Breast epithelium (tissue), 4 donors: ENCODE measurements at places on chromosomes 3 and 15. TPM values are rescaled to one million over a fixed set of nuclear protein-coding genes. Genes with fewer than 3 reads are reported as not detected.

DNA sequence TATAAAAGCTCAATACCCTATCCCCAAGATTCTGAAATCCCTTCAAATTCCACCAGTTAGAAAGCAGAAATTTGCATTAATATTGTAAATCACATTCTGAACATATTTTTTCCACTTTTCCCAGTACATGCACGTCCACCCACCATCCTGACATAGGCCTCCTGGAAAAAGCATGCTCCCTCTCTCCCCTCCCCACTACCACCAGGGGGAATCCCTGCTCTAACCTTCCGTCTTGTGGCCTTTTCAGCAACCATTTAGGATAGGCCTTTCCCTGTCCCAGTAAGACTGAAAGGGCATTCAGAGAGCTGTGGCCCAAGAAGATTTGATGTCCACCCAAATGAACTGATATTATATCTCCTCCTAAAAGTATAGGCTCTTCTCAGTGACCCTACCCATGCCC, 182.1 kb downstream of the ARRDC4 start:
- H3K4me3 ChIP-seq, result no peak overlapping the region
- DNase-seq, result no peak
- H3K36me3 ChIP-seq, result no peaks in the 10 kb centered on the region
- H3K27me3 ChIP-seq, result no peaks in the 10 kb centered on the region
- H3K4me1 ChIP-seq, result no peaks in the 10 kb centered on the region
- H3K27ac ChIP-seq, result no peak overlapping the region

Gene IL16
- total RNA-seq, result 11.1 TPM

GRCh38 chr3:145696011-145696410, 465.0 kb downstream of the PLOD2 start:
- no peaks in the 10 kb centered on the region for H3K4me1 ChIP-seq
- no peak overlapping the region for H3K27ac ChIP-seq
- no peaks in the 10 kb centered on the region for H3K27me3 ChIP-seq
- H3K36me3 ChIP-seq, result no peaks in the 10 kb centered on the region
- DNase-seq, result no peak

- H3K4me1 ChIP-seq, result no peaks in the 10 kb centered on the region
- peak overlapping the region; percentile 59 for H3K27ac ChIP-seq
- H3K36me3 ChIP-seq, result no peaks in the 10 kb centered on the region
- H3K4me3 ChIP-seq, result no peak overlapping the region
- no peaks in the 10 kb centered on the region for H3K27me3 ChIP-seq
- DNase-seq, result no peak
These were observed 455.3 kb upstream of the NR2F2 start for GRCh38 chr15:95875121-95875643.

GRCh38 chr3:130426206-130426605, 80.7 kb downstream of the COL6A5 start:
- no peaks in the 10 kb centered on the region for H3K27me3 ChIP-seq
- no peak overlapping the region for H3K27ac ChIP-seq
- no peak for DNase-seq
- H3K36me3 ChIP-seq, result no peaks in the 10 kb centered on the region

Gene CPNE9
- total RNA-seq, result not detected

- no peaks in the 10 kb centered on the region for H3K4me1 ChIP-seq
- H3K4me3 ChIP-seq, result no peak overlapping the region
- H3K27me3 ChIP-seq, result no peaks in the 10 kb centered on the region
- H3K27ac ChIP-seq, result no peak overlapping the region
- DNase-seq, result no peak
These were observed 179.8 kb upstream of the SLC2A2 start for GRCh38 chr3:171206283-171206682.

DNA sequence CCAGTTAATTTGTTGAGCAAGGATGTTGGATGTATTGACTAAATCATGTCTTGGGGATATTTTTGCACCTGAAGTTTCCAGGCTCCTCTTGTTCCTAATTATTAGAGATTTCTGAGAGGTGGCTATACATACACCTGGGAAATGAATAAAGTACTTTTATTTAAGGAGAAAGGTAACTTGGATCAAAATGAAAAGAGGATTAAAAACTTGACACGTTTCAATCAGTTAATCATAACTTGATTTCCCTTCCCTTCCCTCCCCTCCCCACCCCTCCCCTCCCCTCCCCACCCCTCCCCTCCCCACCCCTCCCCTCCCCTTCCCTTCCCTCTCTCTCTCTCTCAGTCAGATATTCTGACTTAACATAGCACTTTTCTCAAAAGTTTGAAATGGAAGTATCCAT, 126.3 kb downstream of the KCNH8 start:
- H3K27me3 ChIP-seq, result no peaks in the 10 kb centered on the region
- no peak overlapping the region for H3K27ac ChIP-seq
- H3K4me1 ChIP-seq, result no peaks in the 10 kb centered on the region

DNA sequence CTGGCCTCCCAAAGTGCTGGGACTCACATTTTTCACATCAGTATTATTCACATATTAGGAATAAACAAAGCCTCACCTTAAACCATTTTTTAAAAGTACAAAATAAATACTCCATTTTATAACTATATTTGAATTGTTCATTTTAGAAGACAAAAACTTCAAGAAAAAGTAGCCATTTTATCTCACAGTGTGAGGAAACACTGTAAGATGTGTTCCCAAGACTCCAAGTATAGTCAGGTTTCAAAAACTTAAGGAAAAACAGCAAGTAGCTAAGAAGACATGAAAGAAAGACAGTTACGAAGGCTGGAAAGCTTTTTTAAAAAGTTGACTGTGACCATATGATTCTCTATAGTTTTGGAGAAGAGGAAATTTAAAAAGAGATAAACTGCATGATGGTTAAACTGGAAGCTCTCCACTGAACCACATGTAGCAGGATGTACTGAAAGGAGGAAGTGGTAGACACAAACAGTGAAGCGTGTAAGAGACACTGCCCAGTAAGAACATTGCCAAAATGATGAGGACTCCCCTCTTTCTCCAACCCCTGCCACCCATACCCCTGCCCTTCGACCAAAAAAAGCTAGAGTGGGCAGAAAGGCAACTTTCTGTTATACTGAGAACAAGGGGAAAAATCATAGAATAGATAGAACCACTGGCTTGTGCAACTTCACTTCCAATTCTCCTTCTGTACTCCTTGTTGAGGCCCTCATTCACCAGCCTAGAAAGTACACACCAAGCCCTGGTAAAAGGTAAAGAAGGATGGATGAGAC, 6.2 kb upstream of the TMF1 start:
- H3K27me3 ChIP-seq, result no peaks in the 10 kb centered on the region
- H3K36me3 ChIP-seq, result peaks cover 5% of the 10 kb centered on the region
- no peak overlapping the region for H3K4me3 ChIP-seq
- no peaks in the 10 kb centered on the region for H3K4me1 ChIP-seq

- no peaks in the 10 kb centered on the region for H3K27me3 ChIP-seq
- no peak for DNase-seq
- H3K4me3 ChIP-seq, result no peak overlapping the region
- H3K4me1 ChIP-seq, result no peaks in the 10 kb centered on the region
These were observed 830.3 kb downstream of the ROBO1 start for GRCh38 chr3:78937475-78937874.

DNA sequence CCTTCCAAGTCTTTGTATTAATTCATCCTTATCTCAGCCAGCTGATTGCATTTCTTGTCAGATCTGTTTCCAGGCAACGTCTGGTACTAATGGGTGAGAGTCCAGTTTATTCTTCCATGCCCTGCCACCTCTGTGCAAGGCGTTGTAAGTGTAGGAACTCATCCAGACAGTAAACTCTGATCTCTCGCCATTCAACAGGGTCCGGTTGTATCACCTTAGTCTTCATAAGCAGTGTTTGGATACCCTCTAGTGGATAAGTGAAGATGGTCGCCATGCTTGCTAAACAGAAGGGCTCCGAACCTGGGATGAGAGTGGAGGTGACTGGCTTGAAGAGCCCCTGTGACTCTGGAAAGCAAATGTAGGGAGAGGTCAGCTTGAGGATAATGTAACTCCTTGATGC, 51.6 kb upstream of the CMTM7 start:
- no peaks in the 10 kb centered on the region for H3K27me3 ChIP-seq
- no peaks in the 10 kb centered on the region for H3K36me3 ChIP-seq
- no peaks in the 10 kb centered on the region for H3K4me1 ChIP-seq
- H3K27ac ChIP-seq, result no peak overlapping the region

- DNase-seq, result no peak
- no peaks in the 10 kb centered on the region for H3K4me1 ChIP-seq
- no peak overlapping the region for H3K27ac ChIP-seq
- no peaks in the 10 kb centered on the region for H3K27me3 ChIP-seq
These were observed 2.3 kb downstream of the MINDY4B start for GRCh38 chr3:150902988-150903387.

Gene CKMT1B
- total RNA-seq, result not detected

GRCh38 chr3:34237946-34238345, 439.5 kb downstream of the PDCD6IP start:
- no peak overlapping the region for H3K4me3 ChIP-seq
- H3K36me3 ChIP-seq, result no peaks in the 10 kb centered on the region
- H3K4me1 ChIP-seq, result no peaks in the 10 kb centered on the region

Gene EFCC1
- total RNA-seq, result 3.9 TPM

Gene NPTN
- total RNA-seq, result 104 TPM

Gene NCK1
- 62.3 TPM for total RNA-seq

Gene PLSCR5
- total RNA-seq, result not detected

Gene ZNF385D
- 4.3 TPM for total RNA-seq

Gene CLDN18
- not detected for total RNA-seq

DNA sequence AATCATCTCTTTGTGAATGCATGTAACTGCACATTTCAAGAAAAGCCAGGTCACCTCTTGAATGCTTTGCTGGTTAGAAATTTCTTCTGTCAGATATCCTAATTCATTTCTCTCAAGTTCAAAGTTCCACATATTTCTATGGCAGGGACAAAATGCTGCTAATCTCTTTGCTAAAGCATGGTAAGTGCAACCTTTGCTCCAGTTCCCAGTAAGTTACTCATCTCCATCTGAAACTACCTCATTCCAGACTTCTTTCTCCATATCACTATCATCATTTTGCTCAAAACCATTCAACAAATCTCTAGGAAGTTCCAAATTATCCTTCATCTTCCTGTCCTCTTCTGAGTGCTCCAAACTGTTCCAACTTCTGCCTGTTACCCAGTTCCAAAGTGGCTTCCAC, 230.6 kb downstream of the ZMAT3 start:
- no peaks in the 10 kb centered on the region for H3K4me1 ChIP-seq
- H3K27me3 ChIP-seq, result no peaks in the 10 kb centered on the region
- DNase-seq, result no peak
- H3K27ac ChIP-seq, result no peak overlapping the region

- no peak overlapping the region for H3K4me3 ChIP-seq
- H3K36me3 ChIP-seq, result no peaks in the 10 kb centered on the region
- no peak for DNase-seq
- no peaks in the 10 kb centered on the region for H3K27me3 ChIP-seq
- no peaks in the 10 kb centered on the region for H3K4me1 ChIP-seq
These were observed 105.0 kb downstream of the FHIT start for GRCh38 chr3:61146010-61146890.

DNA sequence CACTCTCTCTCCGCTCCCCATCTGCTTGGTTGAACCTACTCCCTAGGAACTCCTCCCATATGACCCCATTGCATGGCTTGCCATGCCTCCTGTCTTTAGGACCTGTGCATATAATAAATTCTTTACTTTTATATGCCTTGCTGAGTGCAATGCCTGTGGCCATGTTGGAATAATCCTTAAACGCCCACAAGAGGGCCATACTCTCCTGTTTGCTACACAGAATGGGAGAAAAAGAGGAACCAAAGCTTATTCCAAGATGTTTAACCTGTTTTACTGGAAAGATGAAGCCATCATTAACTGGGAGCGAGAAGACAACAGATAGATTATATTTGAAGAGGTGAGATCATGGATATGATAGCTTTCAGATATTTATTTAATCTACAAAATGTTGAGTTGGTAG, 1097.8 kb downstream of the NAALADL2 start:
- no peak overlapping the region for H3K4me3 ChIP-seq
- no peak overlapping the region for H3K27ac ChIP-seq
- H3K4me1 ChIP-seq, result no peaks in the 10 kb centered on the region
- H3K27me3 ChIP-seq, result no peaks in the 10 kb centered on the region
- no peaks in the 10 kb centered on the region for H3K36me3 ChIP-seq

DNA sequence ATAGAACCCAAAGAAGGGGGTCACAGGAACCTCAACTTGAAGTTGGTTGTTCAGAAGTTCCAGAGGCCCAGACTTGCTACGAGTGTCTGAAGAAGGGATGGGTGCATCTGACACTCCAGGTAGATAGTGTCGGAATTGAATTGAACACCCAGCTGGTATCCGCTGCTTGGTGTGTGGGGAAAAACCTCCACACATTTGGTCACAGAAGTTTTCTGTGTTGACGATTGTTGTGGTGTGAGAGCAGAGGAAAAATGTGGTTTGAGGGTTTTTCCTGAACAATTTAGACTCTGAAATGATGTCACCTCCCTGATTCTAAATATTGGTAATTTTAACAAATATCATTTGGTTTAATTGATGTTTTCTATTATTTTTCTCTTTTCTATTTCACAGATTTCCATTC, 218.8 kb upstream of the CTNNB1 start:
- no peak for DNase-seq
- no peak overlapping the region for H3K27ac ChIP-seq
- no peak overlapping the region for H3K4me3 ChIP-seq
- no peaks in the 10 kb centered on the region for H3K36me3 ChIP-seq
- H3K27me3 ChIP-seq, result no peaks in the 10 kb centered on the region

DNA sequence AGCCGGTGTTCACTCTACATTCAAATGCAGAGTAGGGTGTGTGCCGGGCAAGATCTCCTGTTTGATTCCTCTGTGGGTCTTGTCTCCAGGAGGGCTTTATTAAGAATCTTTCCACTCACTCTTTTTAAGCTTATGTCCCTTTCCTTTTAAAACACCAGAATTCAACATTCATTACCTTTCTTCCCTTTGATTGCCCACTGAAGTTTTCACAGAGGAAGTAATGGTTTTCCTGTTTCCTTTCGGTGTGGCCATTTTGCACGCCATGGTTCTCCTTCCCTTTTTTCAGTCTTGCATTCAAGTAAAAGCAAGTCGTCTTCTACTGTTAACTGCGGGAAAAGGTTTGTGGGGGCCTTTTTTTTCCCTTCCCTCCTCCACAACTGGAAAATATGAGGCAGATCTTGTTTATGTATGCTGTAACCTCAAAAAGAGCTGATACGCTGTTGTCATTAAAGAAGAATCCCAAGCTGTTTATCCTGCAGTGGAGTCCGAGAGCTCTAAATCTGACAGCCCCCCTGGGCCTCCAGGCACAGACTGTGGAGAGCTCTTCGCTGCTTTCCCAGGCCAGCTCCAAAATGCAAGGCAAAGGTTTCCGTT, 40.5 kb downstream of the FILIP1L start:
- no peak overlapping the region for H3K4me3 ChIP-seq
- H3K27me3 ChIP-seq, result no peaks in the 10 kb centered on the region
- H3K36me3 ChIP-seq, result no peaks in the 10 kb centered on the region
- no peaks in the 10 kb centered on the region for H3K4me1 ChIP-seq

GRCh38 chr3:151328298-151328995, 902 bp downstream of the P2RY13 start:
- DNase-seq, result no peak
- no peaks in the 10 kb centered on the region for H3K27me3 ChIP-seq
- no peaks in the 10 kb centered on the region for H3K4me1 ChIP-seq
- H3K27ac ChIP-seq, result peak overlapping the region; percentile 16

- no peak for DNase-seq
- H3K36me3 ChIP-seq, result no peaks in the 10 kb centered on the region
- no peak overlapping the region for H3K4me3 ChIP-seq
- no peaks in the 10 kb centered on the region for H3K27me3 ChIP-seq
- H3K4me1 ChIP-seq, result no peaks in the 10 kb centered on the region
These were observed 699.9 kb upstream of the ZNF385D start for GRCh38 chr3:22450786-22451400.
